ENCODE measurements at places on chromosomes 16 and 17.

DNA sequence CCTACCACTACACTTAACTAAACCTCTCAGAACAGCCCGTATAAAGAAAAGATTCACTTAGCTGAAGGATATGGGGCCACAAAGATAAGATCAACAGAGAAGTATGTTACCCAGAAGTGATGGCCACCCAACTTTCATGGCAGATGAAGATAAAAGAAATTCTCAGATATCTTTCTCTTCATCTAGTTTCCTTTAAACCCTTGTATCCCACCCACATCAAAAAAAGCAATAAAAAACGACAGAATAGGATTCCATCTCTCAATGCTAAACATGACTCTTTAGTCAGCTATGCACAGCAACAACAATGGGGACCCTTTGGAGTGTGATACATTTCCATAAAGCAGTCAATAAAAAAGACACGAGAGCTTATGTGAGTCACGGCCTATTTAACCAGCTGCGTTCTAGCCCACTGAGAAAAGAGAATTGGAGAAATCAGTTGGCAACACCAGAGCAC is 86.6 kb downstream of the SNX11 start:
- no peak for DNase-seq

GRCh38 chr16:67833415-67834241 is 8.5 kb upstream of the THAP11 start:
- peak; percentile 77 for DNase-seq

GRCh38 chr16:54655121-54655590 is 275.5 kb upstream of the IRX5 start:
- no peak for DNase-seq

GRCh38 chr16:27114006-27114405 is 47.3 kb downstream of the C16orf82 start:
- no peak for DNase-seq

DNA sequence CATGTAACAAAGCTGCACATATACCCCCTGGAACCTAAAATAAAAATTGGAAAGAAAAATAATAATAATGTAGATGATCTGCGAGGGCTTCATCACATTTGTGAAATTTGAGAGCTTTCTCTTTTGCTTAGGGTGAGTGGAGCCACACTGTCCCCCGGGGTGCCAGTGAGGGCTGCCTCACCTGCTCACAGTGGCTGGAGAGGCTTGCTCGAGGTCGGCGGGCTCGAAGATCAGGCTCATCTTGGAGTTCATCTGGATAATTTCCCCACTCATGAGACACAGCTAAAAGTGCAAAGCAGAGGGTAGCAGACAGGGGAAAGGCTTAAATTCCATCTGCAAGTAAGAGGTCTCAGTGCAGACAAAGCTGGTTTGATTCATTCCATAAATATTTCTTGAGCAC is 123.8 kb downstream of the DNAH3 start:
- DNase-seq, result no peak
